Esophagus muscularis mucosa (tissue), 4 donors: ENCODE measurements at places on chromosomes 12 and 14. TPM values are rescaled to one million over a fixed set of nuclear protein-coding genes. Genes with fewer than 3 reads are reported as not detected.

The LGR5 gene
- 0.34 TPM for total RNA-seq

The TUBA1A gene
- 720 TPM for total RNA-seq

The HSPB8 gene
- 573 TPM for total RNA-seq

GRCh38 chr12:105482951-105483350, 152.5 kb downstream of the C12orf75 start:
- DNase-seq = no peak
- no peaks in the 10 kb centered on the region for H3K4me1 ChIP-seq
- H3K4me3 ChIP-seq = no peak overlapping the region
- H3K36me3 ChIP-seq = no peaks in the 10 kb centered on the region
- no peak overlapping the region for H3K27ac ChIP-seq

- DNase-seq = peak; percentile 70
- peak within 1 kb of the TSS; percentile 35 for H3K4me3 ChIP-seq
- H3K4me1 ChIP-seq = peaks cover 74% of the 10 kb centered on the region
- H3K36me3 ChIP-seq = no peaks in the 10 kb centered on the region
- H3K27me3 ChIP-seq = peaks cover 67% of the 10 kb centered on the region
Observed at GRCh38 chr12:106582641-106583230, at the start of gene RFX4. Gene RFX4, plus strand, starts transcription at chr12:106583004. Its CDS starts 317 bp downstream, at chr12:106583321.

GRCh38 chr12:80400571-80400991, 43.5 kb upstream of the PTPRQ start:
- DNase-seq = no peak
- no peaks in the 10 kb centered on the region for H3K36me3 ChIP-seq
- H3K4me3 ChIP-seq = peak overlapping the region; percentile 37
- H3K27me3 ChIP-seq = no peaks in the 10 kb centered on the region

DNA sequence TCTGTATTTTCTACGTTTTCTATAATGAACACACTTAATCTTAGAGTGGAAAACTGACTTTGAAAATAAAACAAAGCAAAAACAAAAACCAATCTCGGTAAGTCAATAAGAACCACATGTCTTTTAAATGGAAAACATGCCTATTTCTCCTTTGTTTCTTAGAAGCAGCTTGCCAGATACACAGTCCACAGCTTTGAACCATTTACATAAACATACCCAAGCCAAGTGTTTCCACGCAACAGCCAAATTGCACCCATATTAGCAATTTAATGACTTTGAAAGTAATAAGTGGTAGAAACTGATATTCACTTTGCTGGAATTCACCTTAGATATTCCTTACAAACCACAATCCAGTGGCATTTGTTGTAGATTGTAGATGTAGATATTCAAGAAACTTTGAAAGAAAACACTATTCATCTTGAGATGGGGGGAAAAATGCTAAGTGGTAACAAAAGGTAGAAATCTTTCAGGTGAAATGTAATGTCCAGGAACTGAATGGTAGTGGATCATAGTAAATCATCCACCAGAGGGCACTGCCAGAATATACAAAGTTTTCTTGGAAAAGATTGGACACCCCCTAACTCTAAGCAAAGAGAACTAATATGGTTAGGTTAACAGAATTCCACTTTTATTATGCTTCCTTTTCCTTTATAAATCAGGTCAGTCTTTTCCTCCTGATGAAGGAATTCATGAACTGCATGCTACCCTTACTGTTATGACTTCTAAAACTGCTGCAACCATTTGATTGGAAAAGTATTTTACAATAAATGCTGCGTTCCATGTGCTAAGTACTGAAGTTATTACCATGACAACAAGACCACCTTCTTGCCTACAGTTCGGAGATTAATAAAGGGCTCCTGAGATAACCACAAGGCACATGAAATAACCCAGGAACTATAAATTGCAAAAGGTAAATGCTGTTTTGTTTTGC, 69.8 kb downstream of the RERG start:
- no peaks in the 10 kb centered on the region for H3K36me3 ChIP-seq
- DNase-seq = no peak
- H3K27ac ChIP-seq = no peak overlapping the region
- no peak overlapping the region for H3K4me3 ChIP-seq
- no peaks in the 10 kb centered on the region for H3K27me3 ChIP-seq
- H3K4me1 ChIP-seq = peaks cover 54% of the 10 kb centered on the region

- DNase-seq = no peak
- H3K27me3 ChIP-seq = no peaks in the 10 kb centered on the region
- peak overlapping the region; percentile 97 for H3K27ac ChIP-seq
- H3K4me3 ChIP-seq = peak overlapping the region; percentile 79
- H3K36me3 ChIP-seq = no peaks in the 10 kb centered on the region
Observed at GRCh38 chr14:34981743-34982420, 910 bp upstream of the SRP54 start.

DNA sequence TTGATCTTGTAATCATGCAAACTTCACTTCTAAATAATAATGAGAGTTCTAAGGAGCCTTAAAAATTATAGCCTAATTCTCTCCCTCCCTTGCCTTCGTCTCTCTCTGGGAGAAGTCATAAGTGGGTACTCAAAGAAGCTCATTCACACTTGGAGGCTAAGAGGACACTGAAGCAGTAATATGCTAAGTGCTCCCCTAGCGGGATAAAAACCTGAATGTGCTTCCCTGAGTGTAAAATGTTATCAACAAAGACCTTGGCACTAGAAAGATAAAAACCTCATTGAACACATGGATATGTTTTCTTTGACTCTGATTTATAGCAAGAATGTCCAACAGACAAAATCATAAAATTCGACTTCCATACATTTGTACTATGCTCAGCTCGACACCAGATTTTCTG, 337.9 kb upstream of the NOVA1 start:
- no peaks in the 10 kb centered on the region for H3K27me3 ChIP-seq
- H3K4me1 ChIP-seq = no peaks in the 10 kb centered on the region
- H3K27ac ChIP-seq = no peak overlapping the region
- no peaks in the 10 kb centered on the region for H3K36me3 ChIP-seq
- no peak overlapping the region for H3K4me3 ChIP-seq
